ENCODE measurements at places on chromosomes 12 and 14.

GRCh38 chr14:71486279-71486678, 445.9 kb upstream of the RGS6 start:
- DNase-seq: no peak

GRCh38 chr12:6955108-6956020, 4.2 kb downstream of the PTPN6 start:
- DNase-seq: no peak

DNA sequence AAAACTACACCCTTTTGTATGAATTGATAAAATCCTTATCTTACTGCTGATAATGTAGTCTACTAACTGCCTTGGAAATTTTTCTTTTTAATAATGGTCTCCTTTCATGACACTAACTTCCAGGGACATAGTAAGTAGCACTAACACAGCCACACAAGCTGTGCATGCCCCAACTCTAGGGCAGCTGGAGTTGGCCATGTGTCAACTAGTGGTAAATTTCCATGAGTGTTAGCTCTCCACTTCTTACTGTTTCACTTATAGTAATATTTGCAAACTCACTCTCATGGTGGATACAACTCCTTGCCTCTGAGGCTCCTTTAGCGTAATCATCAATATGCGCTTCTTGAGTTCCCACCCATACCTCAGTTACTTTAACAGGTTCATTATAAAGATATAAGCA, 38.0 kb downstream of the LGR5 start:
- DNase-seq: no peak

GRCh38 chr14:24734917-24735500, 101.0 kb upstream of the GZMB start:
- no peak for DNase-seq
